ENCODE measurements at places on chromosomes 4 and X.

GRCh38 chr4:4923201-4923600, 63.7 kb downstream of the MSX1 start:
- DNase-seq: no peak

- DNase-seq: no peak
These were observed 1.4 kb upstream of the SORCS2 start for GRCh38 chr4:7190691-7191545.

- no peak for DNase-seq
These were observed 471.8 kb downstream of the KCNIP4 start for GRCh38 chr4:21476757-21477156.

DNA sequence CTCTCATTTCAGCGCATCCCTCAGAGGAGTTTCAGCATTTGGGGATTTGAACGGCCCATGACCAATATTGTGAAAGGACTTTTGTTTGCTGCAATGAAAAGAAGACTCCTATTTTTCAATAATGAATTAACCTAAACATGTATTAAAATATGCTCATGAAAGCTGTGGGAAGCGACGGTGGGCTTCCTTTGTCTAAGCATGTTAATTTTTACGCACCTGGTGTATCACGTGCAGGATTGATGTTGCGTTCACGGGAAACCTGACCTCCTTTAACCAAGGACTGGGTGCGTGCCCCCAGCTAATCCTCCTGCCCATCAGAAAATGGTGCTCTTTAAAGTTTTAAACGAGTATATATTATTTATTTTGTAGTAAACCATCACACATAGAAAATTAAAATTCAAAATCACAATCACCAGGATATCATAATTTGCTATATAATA, 590 bp upstream of the CCDC110 start:
- DNase-seq: no peak

DNA sequence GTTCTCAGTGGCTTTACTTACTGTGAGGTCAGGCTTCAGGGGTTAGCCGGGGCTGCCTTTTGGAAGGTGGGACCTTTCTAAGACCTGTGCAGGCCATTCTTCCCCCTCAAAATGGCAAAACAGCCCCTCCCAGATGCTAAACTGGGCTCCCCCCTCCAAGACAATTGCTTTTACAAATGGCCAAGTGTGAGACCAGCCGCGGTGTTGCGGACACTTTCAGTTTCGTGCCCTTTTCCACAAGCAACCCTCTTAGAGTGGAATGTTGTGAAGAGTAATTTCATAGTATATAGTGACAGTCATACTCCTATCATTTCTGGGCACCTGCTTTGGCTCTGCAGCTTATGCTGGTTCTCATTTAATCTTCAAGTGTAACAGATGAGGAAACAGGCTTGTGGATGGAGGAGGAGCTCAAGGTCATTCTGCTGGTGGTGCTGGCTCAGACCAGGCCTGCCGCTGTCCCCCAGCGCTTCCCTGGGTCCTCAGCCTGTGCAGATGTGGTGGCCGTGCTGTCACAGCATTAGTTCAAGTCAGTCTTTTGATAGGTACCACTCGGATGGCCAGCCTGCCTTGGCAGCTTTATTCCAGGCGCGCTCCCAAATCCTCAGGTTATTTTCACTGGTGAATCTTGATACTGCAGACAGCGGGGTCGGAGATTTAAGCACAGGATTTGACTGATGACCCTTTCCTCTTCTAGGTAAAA, 55.0 kb upstream of the TADA2B start:
- no peak for DNase-seq

DNA sequence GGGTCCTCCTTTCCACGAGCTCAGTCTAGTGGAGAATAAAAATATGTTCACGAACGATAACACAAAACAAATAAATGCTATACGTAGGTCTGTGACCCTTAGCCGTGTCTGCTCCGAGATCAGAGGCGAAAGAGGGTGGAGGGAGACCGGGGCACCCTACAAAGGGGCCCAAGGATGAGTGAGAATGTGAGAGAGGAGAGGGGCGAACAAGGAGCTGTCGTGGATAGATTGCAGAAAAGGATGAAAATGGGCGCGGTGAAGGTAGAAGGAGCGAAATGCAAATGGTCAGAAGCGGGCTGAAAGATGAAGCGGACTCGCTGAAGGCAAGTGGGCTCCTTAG, 6.2 kb upstream of the ZBTB33 start:
- DNase-seq: no peak

- DNase-seq: no peak
These were observed 14.9 kb upstream of the NXF3 start for GRCh38 chrX:103107836-103108235.

DNA sequence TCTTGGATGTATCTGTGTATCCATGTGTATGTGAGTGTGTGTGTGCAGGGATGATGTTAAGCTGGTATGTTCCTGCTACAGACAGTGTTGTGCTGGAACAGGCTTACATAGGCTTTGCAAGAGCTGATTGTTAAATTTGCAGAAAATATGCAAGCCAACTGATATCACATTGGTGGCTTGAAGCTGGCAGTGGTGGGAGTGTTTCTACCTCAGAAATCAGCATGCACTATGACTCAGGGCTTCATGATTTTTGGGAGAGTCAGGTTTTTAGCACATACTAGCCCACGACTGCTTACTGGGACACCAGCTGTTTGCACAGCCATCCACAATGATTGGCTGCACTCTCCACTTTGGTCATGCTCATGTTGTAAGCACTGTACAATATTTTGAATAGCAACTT, 261.8 kb downstream of the DHX15 start:
- DNase-seq: no peak

Measured in SK-N-MC (cell line).